Activated T-cell treated with anti-CD3 and anti-CD28 coated beads, Interleukin-2, amount 50 U/mL, for 24 hours (primary cell): ENCODE measurements at places on chromosomes 5 and 9.

- H3K4me1 ChIP-seq: peaks cover 52% of the 10 kb centered on the region
- H3K4me3 ChIP-seq: no peak overlapping the region
- DNase-seq: no peak
Measured at GRCh38 chr5:142925795-142926194, 155.6 kb downstream of the ARHGAP26 start.

DNA sequence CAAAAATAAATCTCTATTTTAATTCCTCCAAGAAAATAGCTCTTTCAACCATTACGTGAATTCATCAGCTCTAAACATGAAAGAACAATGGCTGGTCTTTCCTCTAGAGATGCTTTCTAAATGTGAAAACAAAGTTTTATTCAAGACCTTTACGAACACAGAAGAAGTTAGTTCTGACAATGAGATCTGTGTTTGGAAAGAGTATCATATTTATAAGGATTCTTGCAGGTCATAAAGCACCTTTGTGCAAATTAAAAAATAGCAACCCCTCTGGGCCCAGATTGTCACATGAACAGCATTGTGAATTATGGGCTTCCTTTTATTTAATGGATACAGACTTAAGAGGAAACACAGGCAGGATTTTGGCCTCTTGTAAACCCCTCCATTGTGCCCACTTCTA lies 17.7 kb upstream of the FTMT start:
- DNase-seq: no peak
- H3K36me3 ChIP-seq: no peaks in the 10 kb centered on the region
- no peaks in the 10 kb centered on the region for H3K4me1 ChIP-seq
- H3K27ac ChIP-seq: no peak overlapping the region
- no peak overlapping the region for H3K4me3 ChIP-seq

- H3K4me3 ChIP-seq: no peak overlapping the region
- no peak for DNase-seq
- no peaks in the 10 kb centered on the region for H3K4me1 ChIP-seq
- H3K27ac ChIP-seq: no peak overlapping the region
- peaks cover 18% of the 10 kb centered on the region for H3K27me3 ChIP-seq
- H3K36me3 ChIP-seq: no peaks in the 10 kb centered on the region
Measured at GRCh38 chr5:83577036-83577636, 105.6 kb downstream of the VCAN start.

GRCh38 chr9:13189362-13189761 lies 90.1 kb downstream of the MPDZ start:
- H3K4me3 ChIP-seq: no peak overlapping the region
- no peak for DNase-seq
- H3K27me3 ChIP-seq: no peaks in the 10 kb centered on the region
- H3K27ac ChIP-seq: no peak overlapping the region

GRCh38 chr5:122111460-122111859 lies 17.9 kb upstream of the ZNF474 start:
- peaks cover 8% of the 10 kb centered on the region for H3K27me3 ChIP-seq
- H3K36me3 ChIP-seq: no peaks in the 10 kb centered on the region
- H3K4me1 ChIP-seq: no peaks in the 10 kb centered on the region
- no peak for DNase-seq
- no peak overlapping the region for H3K27ac ChIP-seq

DNA sequence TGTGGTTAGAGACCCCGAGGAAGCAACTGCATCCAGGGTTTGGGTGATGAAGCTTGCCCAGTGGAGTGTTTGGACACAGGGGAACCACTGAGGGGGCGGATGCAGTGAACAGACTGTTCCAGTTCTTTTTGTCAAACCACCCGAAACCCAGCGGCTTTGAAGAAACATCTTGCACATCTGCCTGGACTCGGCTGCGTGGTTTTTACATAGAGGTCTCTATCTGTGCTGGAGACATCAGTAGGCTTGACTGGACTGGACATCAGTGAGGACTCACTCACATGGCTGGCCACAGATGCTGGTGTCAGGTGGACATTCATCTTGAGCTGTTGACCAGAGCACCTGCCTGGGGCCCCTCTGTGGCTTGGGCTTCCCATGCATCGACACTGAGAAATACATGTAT lies 15.3 kb upstream of the SPATA31E1 start:
- no peak for DNase-seq
- H3K4me1 ChIP-seq: no peaks in the 10 kb centered on the region
- H3K27me3 ChIP-seq: no peaks in the 10 kb centered on the region
- H3K36me3 ChIP-seq: no peaks in the 10 kb centered on the region
- H3K4me3 ChIP-seq: no peak overlapping the region

DNA sequence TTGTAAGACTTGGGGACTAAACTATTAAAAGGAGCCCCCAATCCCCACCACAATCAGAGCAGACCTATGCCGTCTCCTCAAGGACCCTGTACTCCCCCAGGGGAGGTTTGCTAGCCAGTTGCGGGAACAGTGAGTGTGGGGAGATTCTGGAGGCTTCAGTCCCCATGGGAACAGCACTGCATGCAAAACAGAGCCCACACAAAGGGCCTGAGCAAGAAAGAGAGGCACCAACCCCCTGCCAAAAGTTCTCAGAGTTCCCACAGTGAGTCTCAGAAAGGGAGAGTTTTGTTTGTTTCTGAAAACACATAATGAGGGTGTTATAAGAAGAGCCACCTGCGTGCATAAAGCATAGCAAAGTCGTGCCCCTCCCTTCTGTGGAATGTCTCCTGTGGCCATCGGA lies 56.6 kb downstream of the CFAP90 start:
- H3K4me3 ChIP-seq: no peak overlapping the region
- H3K4me1 ChIP-seq: no peaks in the 10 kb centered on the region
- peaks cover 22% of the 10 kb centered on the region for H3K27me3 ChIP-seq
- H3K36me3 ChIP-seq: no peaks in the 10 kb centered on the region
- no peak overlapping the region for H3K27ac ChIP-seq

GRCh38 chr5:103582364-103582763 lies 19.8 kb upstream of the NUDT12 start:
- H3K27me3 ChIP-seq: peaks cover 2% of the 10 kb centered on the region
- no peaks in the 10 kb centered on the region for H3K36me3 ChIP-seq
- H3K4me1 ChIP-seq: no peaks in the 10 kb centered on the region
- H3K27ac ChIP-seq: no peak overlapping the region
- no peak overlapping the region for H3K4me3 ChIP-seq
- no peak for DNase-seq
